ENCODE measurements at places on chromosomes 6 and 20.

- no peak for DNase-seq
These were observed 36.9 kb downstream of the MCM8 start for GRCh38 chr20:5987383-5987782.

GRCh38 chr6:152136449-152136825, 329.0 kb downstream of the ESR1 start:
- DNase-seq: no peak

GRCh38 chr6:154653385-154653784, 79.8 kb upstream of the SCAF8 start:
- peak; percentile 31 for DNase-seq

- DNase-seq: no peak
These were observed 121.4 kb downstream of the BMP2 start for GRCh38 chr20:6888736-6889395.

GRCh38 chr20:63775096-63775978, 35.8 kb downstream of the SLC2A4RG start:
- DNase-seq: peak; percentile 78

DNA sequence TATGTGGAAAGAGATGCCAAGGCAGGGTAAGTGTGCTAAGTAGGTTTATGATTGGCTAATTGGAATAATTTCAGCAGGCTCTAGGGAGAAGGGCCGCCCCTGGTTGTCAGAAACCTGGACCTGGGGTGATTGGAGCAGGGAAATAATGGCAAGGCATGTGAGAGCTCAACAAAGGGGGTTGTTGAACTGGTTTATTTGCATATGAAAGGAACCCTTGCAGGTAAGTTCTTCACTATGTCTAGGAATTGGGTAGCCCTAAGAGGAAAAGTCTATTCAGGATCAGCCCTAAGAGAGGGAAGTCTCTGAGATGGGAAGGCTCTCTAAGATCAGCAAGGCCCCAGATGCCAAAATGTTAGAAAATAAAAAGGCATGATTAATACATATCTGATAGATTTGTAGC, 175.4 kb upstream of the PRND start:
- no peak for DNase-seq

GRCh38 chr20:32563311-32564272, 21.5 kb downstream of the NOL4L start:
- no peak for DNase-seq

DNA sequence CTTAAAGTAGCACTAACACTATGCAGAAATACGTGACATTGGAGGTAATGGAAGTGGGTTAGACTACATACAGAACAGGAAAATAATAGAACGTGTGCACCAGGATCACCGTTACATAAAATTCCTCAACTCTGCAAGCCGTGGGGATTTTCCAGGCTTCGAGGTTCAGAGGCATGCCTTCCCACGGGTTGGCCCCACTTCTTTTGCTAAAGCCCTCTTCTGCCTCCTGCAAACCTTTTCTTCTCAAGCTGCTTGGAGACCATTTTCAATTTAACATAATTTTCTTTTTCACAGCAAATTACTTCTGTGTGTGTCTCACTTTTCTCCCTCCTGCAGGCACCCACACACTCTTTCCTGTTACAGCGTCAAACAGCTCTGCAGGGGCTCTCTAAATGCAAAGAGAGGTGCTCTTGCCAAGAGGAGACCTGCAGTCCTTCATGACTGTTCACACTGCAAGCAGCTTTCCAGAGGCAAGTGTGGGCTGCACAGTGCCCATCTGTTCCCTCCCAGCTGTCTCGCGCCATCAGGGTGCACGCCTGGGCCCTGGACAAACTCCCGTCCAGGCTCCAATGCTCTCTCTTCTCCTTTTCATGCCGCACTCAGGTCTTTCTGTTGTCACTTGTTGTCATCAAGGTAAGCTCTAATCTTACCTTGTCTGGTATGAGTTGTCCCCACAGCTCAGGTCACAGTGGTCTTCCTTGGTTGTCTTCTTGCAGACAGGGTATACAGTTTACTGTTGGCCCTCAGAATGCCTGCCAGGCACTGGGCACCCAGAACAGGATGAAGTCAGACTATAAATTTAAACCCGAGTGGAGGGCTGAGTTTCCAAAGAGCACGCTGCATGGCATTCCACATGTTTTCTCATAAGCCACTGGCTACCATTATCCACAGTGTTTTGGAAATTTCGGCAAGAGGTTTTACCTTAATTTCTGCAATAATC, 164.8 kb upstream of the GGTLC1 start:
- DNase-seq: no peak

DNA sequence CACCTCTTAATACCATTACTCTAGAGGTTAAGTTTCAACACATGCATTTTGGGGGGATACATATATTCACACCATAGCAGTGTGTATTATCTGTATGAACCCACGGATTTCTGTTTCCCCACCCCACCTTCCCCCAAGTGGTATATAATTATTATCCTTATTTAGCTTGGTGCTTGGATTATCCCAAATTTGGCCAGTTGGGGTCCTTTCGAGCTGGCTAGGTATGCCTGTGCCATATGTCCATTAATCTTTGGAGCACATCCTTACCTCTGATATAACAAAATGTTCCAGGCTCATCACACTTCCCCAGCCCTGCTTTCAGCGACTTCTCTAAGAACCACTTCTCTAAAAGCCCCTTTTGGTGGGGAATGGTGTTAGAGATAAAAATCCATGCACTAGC, 118.7 kb upstream of the MLIP start:
- no peak for DNase-seq

- no peak for DNase-seq
These were observed 51.1 kb downstream of the TBC1D7 start for GRCh38 chr6:13277231-13277630.

GRCh38 chr6:51387907-51388306, 569.2 kb downstream of the TFAP2B start:
- no peak for DNase-seq

DNA sequence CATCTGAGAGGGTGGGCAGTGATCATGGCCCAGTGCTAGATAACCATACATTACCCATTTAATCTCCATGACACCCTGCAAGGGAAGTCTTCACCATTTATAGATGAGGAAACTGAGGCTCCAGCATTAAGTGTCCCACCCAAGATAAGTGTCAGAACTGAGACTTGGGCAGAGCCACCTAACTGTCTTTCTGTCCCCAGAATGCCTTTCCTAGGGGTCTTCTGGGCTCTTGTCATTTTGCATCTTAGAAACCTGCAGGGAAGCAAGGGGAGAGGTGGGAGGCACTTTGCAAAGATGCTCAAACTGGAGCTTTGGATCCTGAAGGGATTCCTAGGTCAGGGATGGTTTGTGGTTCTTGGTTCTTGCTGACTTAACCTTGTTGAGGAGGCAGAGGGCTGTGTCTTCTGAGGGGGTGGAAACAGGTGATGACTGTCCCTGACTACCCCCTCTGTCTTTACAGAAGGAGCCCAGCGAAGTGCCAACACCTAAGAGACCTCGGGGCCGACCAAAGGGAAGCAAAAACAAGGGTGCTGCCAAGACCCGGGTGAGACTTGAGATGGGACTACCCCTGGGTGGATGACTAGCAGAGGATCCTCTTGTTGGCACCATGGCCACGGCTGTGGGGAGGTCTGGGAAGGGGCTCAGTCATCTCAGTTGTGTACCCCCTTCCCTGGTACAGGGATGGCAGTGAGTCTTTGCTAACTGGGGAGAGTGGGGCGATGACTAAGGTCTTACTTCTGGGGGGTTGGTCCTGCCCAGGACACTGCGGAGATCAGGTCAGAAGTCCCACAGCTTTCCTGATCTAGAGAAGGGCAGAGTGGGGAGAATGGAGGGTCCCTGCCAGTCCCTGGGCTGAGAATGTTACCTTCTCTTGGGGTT, 5.8 kb downstream of the HMGA1 start:
- DNase-seq: no peak

- DNase-seq: no peak
These were observed 310.4 kb downstream of the CDH4 start for GRCh38 chr20:61562491-61562890.

DNA sequence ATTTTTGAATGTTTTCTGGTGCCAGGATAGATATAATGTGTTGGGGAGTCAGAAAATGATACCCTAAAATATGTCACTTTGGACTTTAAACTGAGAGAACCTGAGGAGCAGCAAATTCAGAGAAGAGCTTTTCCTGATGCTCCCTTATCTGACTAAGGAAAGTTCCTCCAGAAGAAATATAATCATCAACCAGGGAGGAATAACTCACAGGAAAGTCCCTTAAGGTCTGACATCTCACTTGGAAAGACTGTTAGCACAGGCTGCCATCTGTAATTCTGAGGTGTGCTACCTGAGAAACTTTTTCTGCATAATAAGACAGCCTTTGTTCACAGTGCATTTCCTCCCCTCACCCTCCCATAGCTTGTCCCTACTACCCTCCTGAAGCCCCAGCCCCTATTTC, 218.6 kb downstream of the SYNE1 start:
- DNase-seq: no peak

GRCh38 chr20:44296011-44296410, 15.0 kb downstream of the FITM2 start:
- no peak for DNase-seq

- no peak for DNase-seq
These were observed 166.4 kb downstream of the TFAP2C start for GRCh38 chr20:56795492-56795891.

DNA sequence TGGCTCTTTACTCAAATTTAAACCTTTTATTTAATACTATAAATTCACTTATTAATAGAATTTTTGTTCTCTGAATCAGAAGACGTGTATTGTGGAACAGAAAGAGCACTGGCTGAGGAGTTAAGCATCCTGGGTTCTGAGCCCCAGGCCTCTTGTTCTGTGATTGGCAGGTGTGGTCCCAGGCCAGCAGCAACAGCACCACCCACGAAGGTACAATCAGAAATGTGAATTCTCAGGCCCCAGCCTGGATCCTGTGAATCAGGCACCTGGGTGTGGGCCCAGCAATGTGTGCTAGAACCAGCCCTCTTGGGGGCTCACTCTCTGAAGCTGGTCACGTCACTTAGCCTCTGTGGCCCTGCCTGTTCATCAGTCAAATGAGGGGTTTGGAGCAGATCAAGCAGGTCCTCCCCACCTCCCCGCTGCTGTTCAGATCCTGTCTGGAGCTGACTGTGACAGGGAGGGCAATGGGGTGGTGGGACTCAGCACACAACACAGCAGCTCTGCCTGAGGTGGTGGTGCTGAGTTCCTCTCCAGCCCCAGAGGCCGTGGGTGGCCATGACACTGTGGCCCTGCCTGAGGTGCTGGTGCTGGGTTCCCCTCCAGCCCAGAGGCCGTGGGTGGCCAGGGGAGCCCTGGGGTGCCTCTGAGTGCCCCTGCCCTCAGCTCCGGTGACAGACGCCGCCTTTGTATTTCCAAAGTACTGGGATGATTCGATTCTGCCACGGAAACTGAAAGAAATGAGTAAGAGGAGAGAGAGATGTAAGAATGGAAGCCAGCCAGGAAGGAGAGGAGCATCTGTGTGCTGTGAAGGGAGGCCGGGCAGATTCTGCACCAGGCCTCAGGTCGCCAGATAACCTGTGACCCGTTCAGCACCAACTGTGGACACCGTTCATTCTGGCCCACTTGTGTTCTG, 41.6 kb upstream of the FRMD1 start:
- DNase-seq: no peak

DNA sequence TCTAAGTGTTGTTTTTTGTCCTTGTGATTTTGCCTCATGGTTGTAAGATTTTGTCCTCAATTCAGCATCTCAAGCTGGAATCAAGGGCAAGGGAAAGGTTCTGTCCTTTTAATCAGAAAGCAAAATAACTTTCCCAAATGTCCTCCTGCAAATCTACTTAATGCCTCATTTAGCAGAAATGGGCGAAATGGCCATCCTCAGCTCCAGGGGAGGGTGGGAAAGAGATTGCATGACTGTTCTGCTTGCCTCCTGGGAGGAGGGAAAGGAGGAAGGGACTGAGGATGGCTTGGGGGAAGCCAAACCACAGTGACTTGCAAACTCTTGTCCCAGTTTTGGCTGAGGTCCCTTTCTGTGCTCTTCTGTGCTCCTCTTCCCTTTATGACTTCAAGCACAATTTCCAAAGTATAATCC, 43.4 kb downstream of the TNFAIP3 start:
- peak; percentile 32 for DNase-seq

- peak; percentile 59 for DNase-seq
These were observed 10.6 kb downstream of the TOX2 start for GRCh38 chr20:43925215-43925614.

GRCh38 chr20:58596244-58596643, 54.8 kb upstream of the STX16 start:
- DNase-seq: no peak

DNA sequence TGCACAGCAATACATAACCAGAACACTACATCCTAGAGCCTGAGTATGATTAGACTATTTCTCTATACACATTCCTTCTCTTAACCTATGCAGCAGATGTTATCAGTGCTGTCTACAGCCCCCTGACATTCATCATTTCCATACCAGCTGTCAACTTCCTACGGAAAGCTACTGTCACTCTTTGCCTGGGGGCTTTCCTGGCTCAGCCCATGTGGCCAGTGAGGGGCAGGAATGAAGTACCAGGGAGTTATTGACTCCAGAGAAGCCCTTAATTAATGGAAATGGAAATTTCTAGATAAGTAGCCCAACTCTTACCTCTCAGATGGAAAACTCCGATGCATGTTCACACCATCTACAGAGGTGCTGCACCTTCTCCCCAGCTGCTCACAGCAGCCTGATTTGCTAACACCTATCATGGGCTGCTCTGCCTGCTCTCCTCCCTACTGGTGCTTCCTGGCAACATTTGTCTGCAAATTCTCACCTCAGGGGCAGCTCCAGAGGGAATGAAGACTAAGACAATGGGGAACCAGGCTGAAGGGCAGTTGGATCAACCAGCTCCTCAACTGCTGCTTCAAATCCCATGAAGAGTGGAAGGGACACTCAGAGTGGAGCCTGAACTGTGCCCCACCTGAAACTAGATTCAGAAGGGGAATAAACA, 59.6 kb downstream of the LINC00237 start:
- no peak for DNase-seq

Measured in adipocyte (in vitro differentiated cells).